ENCODE measurements at places on chromosomes 3 and 15. TPM values are rescaled to one million over a fixed set of nuclear protein-coding genes. Genes with fewer than 3 reads are reported as not detected.

DNA sequence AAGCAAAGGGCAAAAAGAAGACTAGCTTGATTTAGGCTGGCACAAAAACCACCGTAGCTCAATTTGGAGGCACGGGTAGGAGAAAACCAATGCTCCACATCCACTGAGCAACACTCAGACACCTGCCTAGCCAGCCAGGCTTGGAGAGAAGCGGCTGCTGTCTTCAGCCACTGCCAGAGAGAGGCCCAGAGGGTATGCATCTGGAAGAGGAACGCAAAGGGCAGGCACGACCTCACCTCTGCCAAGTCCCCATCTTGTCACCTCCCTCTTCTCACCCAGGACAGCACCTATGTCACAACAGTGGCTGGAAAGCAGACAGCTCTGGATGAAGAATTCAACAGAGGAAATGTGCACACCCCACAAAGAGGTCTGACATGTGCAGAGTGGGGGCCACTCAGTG, 93.5 kb downstream of the ADAMTS17 start:
- DNase-seq: no peak

IMPG2 gene
- 0.05 TPM for total RNA-seq

DNA sequence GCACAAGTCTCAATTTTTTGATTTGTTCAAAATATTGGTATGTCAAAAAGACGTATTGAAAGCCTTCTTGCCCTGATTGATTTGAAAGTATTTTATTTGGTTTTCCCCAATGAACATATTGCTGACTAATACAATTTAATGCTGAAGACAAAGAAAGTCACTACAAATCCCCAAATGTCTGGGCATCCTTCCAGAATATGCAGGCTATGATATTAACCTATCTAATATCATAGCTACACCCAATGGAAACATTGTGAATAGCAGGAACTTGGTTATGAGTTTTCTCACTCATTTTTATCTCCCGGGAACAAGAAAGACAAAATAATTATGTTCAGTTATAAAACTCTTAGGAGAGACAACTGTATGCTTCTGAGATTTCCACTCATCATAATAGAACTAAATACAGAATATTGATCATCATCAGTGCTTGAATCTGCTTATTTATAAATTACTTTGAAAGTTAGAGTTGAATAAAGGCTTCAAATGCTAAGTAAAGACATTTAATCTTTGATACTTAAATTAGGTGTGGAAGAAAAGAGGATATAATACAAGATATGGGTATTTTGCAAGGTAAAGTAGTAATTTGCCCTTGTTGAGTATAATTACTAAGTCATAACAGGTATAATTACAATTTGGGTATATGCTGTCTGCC, 483.9 kb downstream of the RBMS3 start:
- DNase-seq: no peak

ZPLD1 gene
- total RNA-seq: not detected

KIF15 gene
- 4.7 TPM for total RNA-seq

GRCh38 chr15:50883903-50884302, 24.6 kb upstream of the AP4E1 start:
- DNase-seq: no peak
